B cell (primary cell): ENCODE measurements at places on chromosomes 4 and X. TPM values are rescaled to one million over a fixed set of nuclear protein-coding genes. Genes with fewer than 3 reads are reported as not detected.

PABPC4L gene
- not detected in 2 replicates for polyA plus RNA-seq

PABPC1L2B gene
- not detected in 2 replicates for polyA plus RNA-seq

ATP2B3 gene
- polyA plus RNA-seq = not detected in 2 replicates

TSPYL2 gene
- polyA plus RNA-seq = 101 and 223 TPM in 2 replicates

FUNDC1 gene
- polyA plus RNA-seq = 6.6 and 8.6 TPM in 2 replicates

GYG2 gene
- not detected in 2 replicates for polyA plus RNA-seq

MAGEA10 gene
- polyA plus RNA-seq = not detected in 2 replicates

TMEM47 gene
- polyA plus RNA-seq = not detected in 2 replicates

IL9R gene
- 6.6 and 12.7 TPM in 2 replicates for polyA plus RNA-seq

CFAP99 gene
- polyA plus RNA-seq = not detected in 2 replicates

RAB9B gene
- 0.23 and 0.43 TPM in 2 replicates for polyA plus RNA-seq

BEND2 gene
- 0.06 TPM in 1 of 2 replicates, not detected in the other for polyA plus RNA-seq

AFF2 gene
- polyA plus RNA-seq = 0.06 and 0.20 TPM in 2 replicates

MXD4 gene
- 62.4 and 75.3 TPM in 2 replicates for polyA plus RNA-seq

MSMO1 gene
- polyA plus RNA-seq = 7.3 and 17.0 TPM in 2 replicates

SMIM14 gene
- 33.4 and 38.9 TPM in 2 replicates for polyA plus RNA-seq

OPHN1 gene
- polyA plus RNA-seq = 0.03 TPM in 1 of 2 replicates, not detected in the other

AFM gene
- not detected in 2 replicates for polyA plus RNA-seq

GPC4 gene
- polyA plus RNA-seq = 0.30 and 0.69 TPM in 2 replicates

SUPT20HL2 gene
- not detected in 2 replicates for polyA plus RNA-seq

CCDC120 gene
- 5.7 and 7.6 TPM in 2 replicates for polyA plus RNA-seq
